Cerebellum (tissue), 4 donors: ENCODE measurements at places on chromosomes 5 and 9. TPM values are rescaled to one million over a fixed set of nuclear protein-coding genes. Genes with fewer than 3 reads are reported as not detected.

The RNF14 gene
- total RNA-seq: 48.8 TPM

GRCh38 chr9:89354471-89354870 is 36.2 kb downstream of the SECISBP2 start:
- no peak for DNase-seq

GRCh38 chr5:149030838-149031397 is 31.9 kb downstream of the SH3TC2 start:
- no peak for DNase-seq

DNA sequence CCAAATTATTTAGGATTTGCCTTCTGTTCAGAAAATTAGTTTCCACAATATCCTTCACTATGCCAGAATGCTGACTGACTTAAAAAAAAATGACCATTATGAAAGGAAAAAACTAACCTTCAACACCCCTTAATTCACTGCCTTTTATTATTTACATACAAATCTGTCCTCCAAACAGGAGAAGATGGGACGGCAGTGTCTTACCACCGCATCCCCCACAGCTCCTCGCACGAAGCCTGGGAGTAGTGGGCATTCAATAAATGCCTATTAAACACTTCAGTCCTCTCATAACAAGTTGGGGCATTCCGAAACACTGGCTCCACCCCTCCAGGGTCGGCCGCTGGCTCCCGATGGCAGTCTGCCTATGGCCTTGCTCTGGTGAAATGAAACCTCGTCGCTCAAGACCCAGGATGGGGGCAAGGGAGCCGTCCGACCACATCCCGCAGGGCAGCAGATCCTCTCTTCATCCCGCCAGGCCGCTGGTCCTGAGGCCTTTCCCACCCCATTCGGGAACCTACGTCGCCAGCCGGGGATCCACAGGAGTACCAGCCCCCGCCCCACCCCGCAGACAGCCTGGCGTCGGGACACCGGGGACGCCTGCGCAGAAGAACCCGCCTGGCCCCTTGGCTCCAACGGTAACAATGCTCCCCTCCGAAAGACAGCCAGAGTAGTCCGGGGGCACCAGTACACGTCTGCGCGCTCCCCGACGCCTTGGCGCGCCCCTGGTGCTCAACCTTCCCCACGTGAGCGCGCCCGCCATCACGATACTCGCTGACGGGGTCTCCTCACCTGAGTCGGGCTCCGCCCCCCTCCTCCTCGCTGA is 613 bp downstream of the ZBTB5 start:
- DNase-seq: no peak

The CCL27 gene
- total RNA-seq: not detected

The CDH10 gene
- 23.2 TPM for total RNA-seq

DNA sequence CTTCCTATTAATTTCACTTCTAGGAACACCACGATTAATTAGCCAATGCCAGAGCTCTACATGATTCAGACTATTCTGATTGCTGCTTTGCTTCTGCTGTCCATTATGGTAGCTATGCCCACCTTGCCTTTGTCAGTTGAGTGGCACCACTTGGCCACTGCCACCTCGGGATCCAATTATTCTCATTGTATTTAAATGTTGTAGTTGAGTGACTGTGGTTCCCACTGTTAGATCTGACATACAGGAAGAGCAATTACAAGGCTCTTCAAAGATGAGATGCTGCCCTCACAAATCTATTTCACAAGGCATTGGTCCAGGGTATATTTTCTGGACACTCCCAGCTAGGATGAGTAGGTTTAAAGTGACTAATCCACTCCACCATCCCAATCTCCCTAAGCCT is 864.5 kb upstream of the EDIL3 start:
- no peak for DNase-seq

The IL9 gene
- total RNA-seq: not detected

GRCh38 chr9:121885345-121885901 is 207.7 kb downstream of the TTLL11 start:
- no peak for DNase-seq

DNA sequence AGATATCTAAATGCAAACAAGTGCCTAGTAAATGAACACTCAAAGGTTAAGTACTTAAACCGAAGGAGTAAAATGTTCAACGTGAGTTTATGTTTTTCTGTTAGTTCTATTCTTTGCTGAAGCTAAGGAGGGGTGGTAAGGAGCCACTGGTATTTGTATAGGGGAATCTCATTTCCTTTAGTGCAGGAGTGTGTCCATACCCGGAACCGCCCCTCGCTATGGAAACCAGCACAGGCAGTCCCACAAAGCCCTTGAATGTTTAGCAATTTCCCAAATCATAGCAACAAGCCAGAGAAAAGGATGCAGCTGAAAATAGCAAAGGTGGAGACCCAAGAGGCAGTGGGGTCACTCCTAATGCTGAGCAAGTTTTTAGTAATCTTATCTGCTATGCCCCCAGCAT is 78.8 kb upstream of the STK32A start:
- no peak for DNase-seq

DNA sequence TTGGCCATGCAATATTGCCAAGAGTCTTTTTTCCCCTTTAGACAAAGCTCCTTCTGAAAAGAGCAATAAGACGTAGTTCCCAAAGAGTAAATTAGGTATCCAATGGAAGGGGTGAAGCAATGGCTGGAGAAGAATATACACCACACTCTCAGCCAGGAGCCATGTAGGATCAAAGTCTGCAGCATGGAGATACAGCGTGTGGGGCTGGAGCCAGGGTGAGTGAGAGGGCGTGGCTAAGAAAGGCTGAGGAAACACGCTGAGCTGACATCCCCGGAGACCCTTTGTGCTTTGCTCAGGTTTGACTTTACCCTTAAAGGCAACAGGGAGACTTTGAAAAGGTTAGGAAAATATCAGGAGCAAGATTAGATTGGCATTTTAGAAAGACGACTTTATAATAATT is 87.1 kb upstream of the ELL2 start:
- DNase-seq: no peak

The AQP3 gene
- 1.1 TPM for total RNA-seq

GRCh38 chr9:6782345-6782744 is 24.6 kb downstream of the KDM4C start:
- no peak for DNase-seq

GRCh38 chr5:143601357-143601756 is 197.9 kb upstream of the NR3C1 start:
- no peak for DNase-seq

- DNase-seq: no peak
Measured at GRCh38 chr5:115355767-115356381, 59.4 kb upstream of the CCDC112 start.

GRCh38 chr9:131707733-131708157 is 32.1 kb downstream of the RAPGEF1 start:
- DNase-seq: no peak

The MAST4 gene
- 21.5 TPM for total RNA-seq

The POLK gene
- total RNA-seq: 51.1 TPM

The ANGPTL2 gene
- 8.5 TPM for total RNA-seq

The TPD52L3 gene
- not detected for total RNA-seq

DNA sequence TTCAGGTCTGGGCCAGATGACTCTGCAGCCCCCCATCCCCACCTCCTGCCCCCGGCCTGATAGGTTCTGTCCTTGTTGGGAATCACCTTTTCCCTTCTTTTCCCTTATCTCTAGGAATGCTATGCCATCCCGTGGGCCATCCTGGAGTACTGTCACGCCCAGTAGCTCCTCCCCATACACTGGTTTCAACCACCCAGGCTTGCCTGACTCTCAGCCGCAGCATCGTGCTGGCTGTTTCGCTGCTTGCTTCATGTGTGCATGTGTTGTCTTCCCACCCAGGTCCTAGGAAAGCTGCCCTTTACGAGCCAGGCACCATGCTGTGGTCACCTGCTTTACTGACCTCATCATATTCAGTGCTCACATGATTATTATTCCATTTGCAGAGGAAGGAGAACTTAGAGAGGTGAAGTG is 71.8 kb downstream of the ANGPTL2 start:
- DNase-seq: peak; percentile 70

- no peak for DNase-seq
Measured at GRCh38 chr5:170336065-170336464, 38.5 kb upstream of the LCP2 start.

The CFAP90 gene
- total RNA-seq: 2.7 TPM

The NAA35 gene
- 47.8 TPM for total RNA-seq

DNA sequence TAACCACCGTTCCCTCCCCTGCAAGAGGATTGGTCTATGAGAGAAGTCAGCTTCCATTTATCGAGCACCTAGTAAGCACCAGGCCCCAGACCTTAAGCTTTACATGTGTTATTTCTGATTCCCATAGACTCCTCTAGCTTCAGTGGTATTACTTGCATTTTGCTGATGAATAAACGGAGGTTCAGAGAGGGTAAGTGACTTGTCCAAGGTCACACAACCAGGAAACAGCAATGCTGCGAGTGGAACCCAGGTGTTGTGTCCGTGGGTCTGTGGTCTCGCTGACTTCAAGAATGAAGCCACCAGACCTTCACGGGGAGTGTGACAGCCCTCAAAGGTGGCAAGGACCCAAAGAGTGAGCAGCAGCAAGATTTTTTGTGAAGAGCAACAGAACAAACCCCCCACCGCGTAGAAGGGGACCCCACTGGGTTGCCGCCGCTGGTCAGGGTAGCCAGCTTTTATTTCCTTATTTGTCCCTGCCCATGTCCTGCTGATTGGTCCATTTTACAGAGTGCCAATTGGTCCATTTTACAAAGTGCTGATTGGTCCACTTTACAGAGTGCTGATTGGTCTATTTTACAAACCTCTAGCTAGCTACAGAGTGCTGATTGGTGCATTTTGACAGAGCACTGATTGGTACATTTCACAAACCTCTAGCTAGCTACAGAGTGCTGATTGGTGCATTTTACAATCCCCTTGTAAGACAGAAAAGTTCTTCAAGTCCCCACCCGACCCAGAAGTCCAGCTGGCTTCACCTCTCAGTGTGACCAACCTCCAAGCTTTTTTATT is 29.1 kb upstream of the KCNIP1 start:
- no peak for DNase-seq

The WDR70 gene
- total RNA-seq: 38.9 TPM

GRCh38 chr9:114652776-114653555 is 4.6 kb downstream of the TEX53 start:
- no peak for DNase-seq

GRCh38 chr5:151703227-151703626 is 16.5 kb upstream of the SPARC start:
- DNase-seq: no peak

DNA sequence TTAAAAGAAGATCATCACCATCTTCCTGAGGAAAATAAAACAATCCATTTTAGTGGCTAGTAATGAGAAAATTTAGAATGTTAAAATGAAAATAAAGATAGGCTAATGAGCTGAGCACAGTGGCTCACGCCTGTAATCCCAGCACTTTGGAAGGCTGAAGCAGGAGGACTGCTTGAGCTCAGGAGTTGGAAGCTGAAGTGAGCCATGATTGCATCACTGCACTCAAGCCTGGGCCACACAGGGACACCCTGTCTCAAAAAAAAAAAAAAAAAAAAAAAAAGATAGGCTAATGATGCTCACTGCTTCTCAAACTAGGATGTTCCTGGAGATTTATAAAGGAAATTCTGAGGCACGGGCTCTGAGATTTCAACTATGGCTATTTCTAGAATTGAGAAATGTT is 50.3 kb downstream of the CPLANE1 start:
- no peak for DNase-seq

DNA sequence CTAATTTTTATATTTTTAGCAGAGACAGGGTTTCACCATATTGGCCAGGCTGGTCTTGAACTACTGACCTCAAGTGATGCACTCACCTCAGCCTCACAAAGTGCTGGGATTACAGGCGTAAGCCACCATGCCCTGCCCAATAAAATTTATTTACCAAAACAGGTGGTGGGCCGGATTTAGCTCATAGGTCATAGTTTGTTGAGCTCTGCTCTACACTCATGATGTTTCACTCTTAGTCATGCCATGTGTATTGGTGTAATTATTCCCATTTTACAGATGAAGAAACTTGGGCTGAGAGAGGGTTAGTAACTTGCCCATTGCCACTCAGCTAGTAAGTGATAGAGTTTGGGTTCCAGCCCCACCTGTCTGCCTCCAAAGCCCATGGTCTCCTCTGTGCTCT is 93.1 kb upstream of the WWC1 start:
- no peak for DNase-seq

The GFRA3 gene
- 0.09 TPM for total RNA-seq

The TAF11L14 gene
- not detected for total RNA-seq

DNA sequence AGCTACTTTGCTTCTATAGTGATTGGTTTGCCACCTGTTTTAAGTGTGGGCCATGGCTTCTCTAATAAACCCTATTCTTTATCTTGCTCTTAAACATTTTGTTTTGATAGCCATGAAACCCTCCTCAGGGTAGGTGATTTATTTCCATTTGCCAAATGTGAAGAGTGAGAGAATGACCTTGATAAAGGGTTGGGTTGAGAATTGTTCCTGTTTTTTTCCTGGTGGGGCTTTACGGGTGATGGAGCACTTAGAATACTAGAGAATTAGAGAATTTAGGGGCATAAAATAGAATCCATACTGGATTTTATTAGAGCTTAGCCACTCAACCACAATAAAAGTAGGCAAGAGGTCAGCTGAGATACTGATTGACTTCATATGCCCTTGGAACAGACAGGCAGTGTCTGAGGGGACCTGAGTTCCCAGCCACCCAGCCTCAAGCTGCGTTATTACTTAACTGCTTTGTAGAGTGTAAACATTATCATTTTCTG is 68.9 kb downstream of the COMMD10 start:
- no peak for DNase-seq

GRCh38 chr5:63961598-63962161 is 565 bp downstream of the HTR1A start:
- no peak for DNase-seq

GRCh38 chr9:88852794-88853193 is 138.5 kb upstream of the S1PR3 start:
- DNase-seq: no peak

- no peak for DNase-seq
Measured at GRCh38 chr9:83554278-83554677, 16.1 kb upstream of the FRMD3 start.

DNA sequence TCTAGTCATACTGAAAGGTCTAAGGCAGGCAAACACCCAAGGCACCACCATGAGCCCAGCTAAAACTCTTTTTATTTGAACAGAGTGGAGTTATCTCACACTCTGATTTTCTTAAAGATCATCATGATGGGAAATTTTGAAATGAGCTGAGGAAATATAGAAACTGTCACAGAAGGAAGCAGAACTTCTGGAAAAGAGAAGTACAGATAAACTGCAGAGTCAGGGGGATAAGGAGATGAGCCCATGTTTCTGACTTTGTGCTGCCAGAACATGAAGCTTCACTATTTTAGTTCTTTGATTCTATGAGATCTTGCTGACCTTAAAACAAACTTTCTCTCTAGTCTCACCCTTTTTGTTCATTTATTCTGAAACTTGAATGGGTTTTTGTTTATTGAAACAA is 406.5 kb upstream of the EDIL3 start:
- no peak for DNase-seq

DNA sequence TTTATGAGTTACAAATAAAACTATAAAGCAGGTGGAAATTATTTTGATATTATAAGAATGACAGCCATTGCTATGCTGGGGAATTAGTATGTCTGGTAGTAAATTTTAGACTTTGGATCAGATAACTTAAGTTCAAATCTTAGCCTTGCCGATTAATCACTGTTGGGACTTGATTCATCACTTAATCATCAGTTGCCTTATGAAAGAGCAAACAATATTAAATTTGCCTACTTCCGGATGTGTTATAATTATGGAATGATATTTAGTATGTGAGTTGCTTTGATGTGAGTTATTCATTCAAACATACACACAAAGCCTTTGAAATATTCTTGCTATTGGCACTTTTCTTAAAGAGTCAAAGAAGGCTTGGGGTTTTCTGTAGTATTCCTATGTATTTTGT is 717.7 kb downstream of the BRINP1 start:
- DNase-seq: no peak

The IL3 gene
- total RNA-seq: not detected

- DNase-seq: no peak
Measured at GRCh38 chr5:81428446-81428845, 34.5 kb upstream of the ACOT12 start.
